ENCODE measurements at places on chromosomes 4 and X. TPM values are rescaled to one million over a fixed set of nuclear protein-coding genes. Genes with fewer than 3 reads are reported as not detected.

Gene SLC4A4
- total RNA-seq = 6.2 TPM

Gene STARD8
- total RNA-seq = 17.9 TPM

Gene XKRX
- 0.27 TPM for total RNA-seq

Gene ADAMTS3
- 4.2 TPM for total RNA-seq

Gene PRDM5
- 26.0 TPM for total RNA-seq

Gene GAB1
- total RNA-seq = 107 TPM

Gene RAB9B
- total RNA-seq = 6.5 TPM

Gene LRRC66
- 1.1 TPM for total RNA-seq

DNA sequence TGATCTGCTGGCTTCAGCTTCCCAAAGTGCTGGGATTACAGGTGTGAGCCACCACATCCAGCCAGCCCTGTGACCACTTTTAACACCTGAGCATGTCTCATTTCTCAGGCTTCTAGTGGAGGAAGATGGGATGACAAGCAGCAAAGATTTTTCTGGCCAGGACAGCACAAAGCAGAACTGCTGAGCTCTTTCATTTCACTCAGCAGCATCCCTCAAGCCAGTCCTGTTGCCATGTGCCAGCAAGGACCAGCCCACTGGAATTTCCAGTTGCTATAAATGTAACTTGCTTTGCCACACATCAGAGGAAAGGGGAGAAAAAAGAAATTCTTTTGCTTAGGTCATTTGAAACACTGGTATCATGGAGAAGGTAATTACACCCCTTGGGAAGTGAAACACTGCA, 75.9 kb downstream of the SLC9A7 start:
- H3K4me1 ChIP-seq = no peaks in the 10 kb centered on the region
- DNase-seq = no peak
- H3K27ac ChIP-seq = no peak overlapping the region
- H3K36me3 ChIP-seq = no peaks in the 10 kb centered on the region
- no peaks in the 10 kb centered on the region for H3K27me3 ChIP-seq
- no peak overlapping the region for H3K4me3 ChIP-seq

DNA sequence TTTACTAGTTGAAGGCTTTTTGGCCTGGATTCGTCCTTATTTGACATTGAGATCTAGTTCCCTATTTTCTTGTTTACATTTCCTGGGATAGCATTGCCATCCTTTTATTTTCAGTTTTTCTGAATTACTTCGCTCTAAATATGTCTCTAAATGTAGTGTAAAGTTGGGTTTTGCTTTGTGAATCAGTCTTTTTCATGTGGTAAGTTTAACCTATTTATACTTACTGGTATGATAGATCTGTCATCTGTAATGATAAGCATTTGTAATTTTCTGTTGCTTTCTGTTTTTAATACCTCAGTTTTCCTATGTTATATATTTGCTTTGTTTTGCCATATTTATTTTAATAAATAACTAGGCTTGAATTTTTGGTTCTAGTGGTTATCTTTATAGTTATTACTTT, 6.7 kb downstream of the PDK3 start:
- no peak for DNase-seq
- no peak overlapping the region for H3K4me3 ChIP-seq
- H3K4me1 ChIP-seq = no peaks in the 10 kb centered on the region
- H3K27me3 ChIP-seq = no peaks in the 10 kb centered on the region

- H3K27me3 ChIP-seq = no peaks in the 10 kb centered on the region
- no peaks in the 10 kb centered on the region for H3K36me3 ChIP-seq
Observed at GRCh38 chr4:25347971-25348370, 29.1 kb upstream of the ANAPC4 start.

Gene STOX2
- total RNA-seq = 5.7 TPM

All from aorta (tissue), 5 donors.